ENCODE measurements at places on chromosomes 3 and 15. TPM values are rescaled to one million over a fixed set of nuclear protein-coding genes. Genes with fewer than 3 reads are reported as not detected.

SIDT1 gene
- 44.9 TPM for total RNA-seq

FES gene
- total RNA-seq = 27.4 TPM

IL16 gene
- total RNA-seq = 206 TPM

MINAR1 gene
- 0.42 TPM for total RNA-seq

CPA3 gene
- not detected for total RNA-seq

BLOC1S6 gene
- 39.4 TPM for total RNA-seq

WDR73 gene
- total RNA-seq = 38.9 TPM

CPEB1 gene
- total RNA-seq = not detected

GRCh38 chr3:122947738-122948137 lies 79.8 kb downstream of the SEMA5B start:
- DNase-seq = no peak

DNA sequence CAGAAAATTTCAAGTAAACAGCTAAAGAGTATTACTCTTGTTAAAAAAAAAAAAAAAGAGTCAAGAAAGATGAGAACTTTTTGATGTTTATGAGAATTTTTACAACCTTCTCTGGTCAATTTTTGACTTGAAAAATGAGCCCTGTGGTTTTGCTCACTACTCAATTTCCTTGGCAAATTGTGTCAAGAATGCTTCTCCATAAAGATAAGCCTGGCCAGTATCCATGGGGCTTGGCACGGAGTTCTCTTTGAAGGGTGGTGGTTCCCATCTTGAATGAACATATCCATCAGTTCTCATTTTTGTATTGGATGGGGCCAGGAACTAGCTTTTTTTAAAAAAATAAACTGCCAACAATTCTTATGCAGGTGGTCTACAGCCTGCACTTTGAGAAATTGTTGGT lies 179.9 kb downstream of the RYR3 start:
- no peak for DNase-seq

DNA sequence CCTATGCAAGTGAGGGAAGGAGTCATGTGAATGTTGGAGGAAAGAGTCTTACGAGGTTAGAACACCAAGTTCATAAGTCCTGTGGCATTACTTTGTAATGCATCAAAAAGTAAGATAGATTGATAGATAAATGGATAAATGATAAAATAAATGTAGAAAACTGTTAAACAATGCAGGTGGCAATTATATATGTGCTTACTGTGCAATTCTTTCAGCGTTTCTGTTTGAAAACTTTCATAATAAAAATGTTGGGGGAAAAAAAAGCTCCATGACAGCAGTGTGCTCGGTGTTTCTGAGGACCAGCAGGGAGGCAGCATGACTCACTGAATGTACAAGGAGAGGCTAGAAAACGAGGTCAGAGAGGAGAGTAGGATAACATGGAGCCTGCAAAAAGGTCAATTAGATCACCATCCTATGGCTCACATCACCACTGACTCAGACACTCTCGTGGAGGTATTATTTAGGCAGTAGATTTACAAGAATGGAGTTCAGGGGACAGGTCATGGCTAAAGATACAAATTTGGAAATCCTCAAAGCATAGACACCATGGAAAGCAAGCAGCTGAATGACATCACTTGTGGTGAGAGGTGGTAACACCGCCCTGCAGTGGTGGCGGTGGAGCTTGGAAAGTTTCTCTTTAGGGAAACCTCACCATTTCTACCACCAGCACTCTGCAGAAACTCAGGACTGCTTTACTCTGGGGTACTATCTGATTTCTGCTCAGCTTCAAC lies 219.8 kb downstream of the CTNNB1 start:
- DNase-seq = no peak

DNA sequence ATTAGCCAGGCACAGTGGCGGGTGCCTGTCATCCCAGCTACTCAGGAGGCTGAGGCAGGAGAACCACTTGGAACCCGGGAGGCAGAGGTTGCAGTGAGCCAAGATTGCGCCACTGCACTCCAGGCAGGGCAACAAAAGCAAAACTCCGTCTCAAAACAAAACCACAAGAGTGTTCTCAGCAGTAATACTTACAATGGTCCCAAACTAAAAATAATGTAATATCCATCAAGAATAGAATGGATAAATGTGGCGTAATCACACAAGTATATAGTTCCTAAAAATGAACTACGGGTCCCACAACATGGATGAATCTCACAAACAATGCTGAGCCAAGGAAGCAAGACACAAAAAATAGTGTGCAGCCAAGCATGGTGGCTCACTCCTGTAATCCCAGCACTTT lies 39.2 kb downstream of the STAG1 start:
- DNase-seq = no peak

DNA sequence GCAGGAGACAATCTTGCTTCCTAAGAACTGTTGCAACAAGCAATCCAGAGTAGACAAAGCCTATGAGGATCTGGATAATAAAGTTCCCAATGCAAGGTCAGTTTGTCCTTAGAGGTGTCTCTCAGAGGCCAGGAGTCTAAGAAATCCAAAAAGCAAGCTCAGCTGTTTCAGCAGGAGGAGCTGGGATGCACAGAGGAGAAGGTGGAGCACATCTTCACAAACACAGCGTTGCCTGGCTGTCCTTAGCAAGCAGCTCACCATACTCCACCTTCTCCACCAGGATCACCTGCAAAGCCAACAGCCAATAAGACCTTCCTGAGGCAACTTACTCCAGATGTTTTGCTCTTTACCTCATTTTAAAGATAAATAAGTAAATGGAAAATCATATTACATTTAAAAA lies 365 bp downstream of the ZBED2 start:
- no peak for DNase-seq

- DNase-seq = no peak
Measured at GRCh38 chr3:142963516-142964448, at the start of gene PAQR9. PAQR9 (minus strand) TSS chr3:142963674; CDS start chr3:142963336, 338 bp downstream.

- DNase-seq = no peak
Measured at GRCh38 chr3:181292984-181293383, 303.4 kb upstream of the DNAJC19 start.

GRCh38 chr3:160006282-160007163 lies 17.9 kb downstream of the IL12A start:
- DNase-seq = no peak

DNA sequence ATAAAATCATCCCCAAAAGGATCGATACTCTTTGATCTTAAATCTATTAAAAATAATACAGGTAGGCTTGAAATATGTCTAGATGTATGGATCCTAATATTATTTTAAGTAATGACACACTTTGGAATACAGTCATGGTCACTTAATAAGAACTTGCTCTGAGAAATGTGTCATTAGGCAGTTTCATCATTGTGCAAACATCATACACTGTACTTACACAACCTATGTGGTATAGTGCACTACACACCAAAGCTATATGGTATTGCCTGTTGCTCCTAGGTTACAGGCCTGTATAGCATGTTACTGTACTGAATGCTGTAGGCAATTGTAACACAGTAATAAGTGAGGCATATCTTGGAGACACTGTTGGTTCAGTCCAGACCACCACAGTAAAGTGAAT lies 307.1 kb downstream of the RAP2B start:
- DNase-seq = no peak

DNA sequence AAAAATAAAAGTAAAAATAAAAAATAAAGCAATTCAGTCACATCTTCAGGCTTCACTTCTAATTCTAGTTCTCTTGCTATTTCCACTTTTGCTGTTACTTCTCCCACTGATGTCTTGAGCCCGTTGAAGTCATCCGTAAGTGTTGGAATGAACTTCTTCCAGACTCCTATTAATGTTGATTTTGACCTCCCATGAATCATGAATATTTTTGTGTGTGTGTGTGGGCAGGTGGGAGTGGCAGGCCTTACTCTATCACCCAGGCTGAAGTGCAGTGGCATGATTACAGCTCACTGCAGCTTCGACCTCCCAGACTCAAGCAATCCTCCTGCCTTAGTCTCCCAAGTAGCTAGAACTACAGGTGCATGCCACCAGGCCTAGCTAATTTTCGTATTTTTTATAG lies 10.7 kb downstream of the USP4 start:
- DNase-seq = no peak

GRCh38 chr3:5188419-5189221 lies 1.1 kb downstream of the EDEM1 start:
- no peak for DNase-seq

- DNase-seq = no peak
Measured at GRCh38 chr3:30299674-30300385, 306.6 kb upstream of the TGFBR2 start.

- DNase-seq = no peak
Measured at GRCh38 chr3:31275583-31275982, 257.1 kb upstream of the STT3B start.

GRCh38 chr3:120678984-120679383 lies 3.1 kb downstream of the HGD start:
- no peak for DNase-seq

DNA sequence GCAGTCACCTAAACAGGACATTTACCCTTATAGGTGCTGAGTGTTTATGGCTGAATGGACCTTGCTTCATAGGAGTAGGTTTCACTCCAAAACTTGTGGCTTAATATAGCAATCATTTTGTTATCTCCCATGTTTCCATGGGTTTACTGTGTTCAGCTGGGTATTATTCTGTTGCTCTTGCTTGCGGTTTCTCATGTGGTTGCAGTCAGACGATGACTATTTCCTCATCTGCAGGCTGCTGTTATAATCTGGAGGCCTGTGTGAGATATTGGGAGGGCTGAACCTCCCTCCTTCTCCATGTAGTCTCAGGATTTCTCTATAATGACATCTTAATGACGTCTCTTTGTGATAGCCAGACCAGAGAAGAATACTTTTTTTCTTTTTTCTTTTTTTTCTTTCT lies 98.1 kb downstream of the ZPLD1 start:
- no peak for DNase-seq

DNA sequence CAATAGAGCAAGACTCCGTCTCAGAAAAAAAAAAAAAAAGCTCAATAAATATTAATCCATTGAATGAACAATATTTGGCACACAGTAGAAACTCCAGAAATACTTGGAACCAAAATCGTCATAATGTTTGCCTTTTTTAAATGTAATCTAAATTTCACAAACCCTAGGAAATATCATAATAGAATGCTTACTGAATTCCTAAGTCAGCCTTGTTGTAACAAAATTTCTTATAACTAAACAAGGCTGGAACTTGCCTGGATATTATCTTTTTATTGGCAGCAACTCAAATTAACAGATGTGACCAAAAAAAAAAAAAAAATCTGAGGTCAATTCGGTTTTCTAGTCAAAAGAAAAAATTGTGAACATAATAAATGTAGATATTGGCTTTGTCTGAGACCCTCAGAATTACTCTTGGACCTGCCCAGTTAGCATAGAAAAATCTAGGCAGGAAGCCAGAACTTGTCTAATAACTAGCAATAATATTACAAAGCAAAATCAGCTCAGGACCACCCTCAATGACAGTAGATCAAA lies 33.3 kb downstream of the GABPB1 start:
- DNase-seq = no peak

- no peak for DNase-seq
Measured at GRCh38 chr3:190533511-190534281, 19.8 kb downstream of the IL1RAP start.

DNA sequence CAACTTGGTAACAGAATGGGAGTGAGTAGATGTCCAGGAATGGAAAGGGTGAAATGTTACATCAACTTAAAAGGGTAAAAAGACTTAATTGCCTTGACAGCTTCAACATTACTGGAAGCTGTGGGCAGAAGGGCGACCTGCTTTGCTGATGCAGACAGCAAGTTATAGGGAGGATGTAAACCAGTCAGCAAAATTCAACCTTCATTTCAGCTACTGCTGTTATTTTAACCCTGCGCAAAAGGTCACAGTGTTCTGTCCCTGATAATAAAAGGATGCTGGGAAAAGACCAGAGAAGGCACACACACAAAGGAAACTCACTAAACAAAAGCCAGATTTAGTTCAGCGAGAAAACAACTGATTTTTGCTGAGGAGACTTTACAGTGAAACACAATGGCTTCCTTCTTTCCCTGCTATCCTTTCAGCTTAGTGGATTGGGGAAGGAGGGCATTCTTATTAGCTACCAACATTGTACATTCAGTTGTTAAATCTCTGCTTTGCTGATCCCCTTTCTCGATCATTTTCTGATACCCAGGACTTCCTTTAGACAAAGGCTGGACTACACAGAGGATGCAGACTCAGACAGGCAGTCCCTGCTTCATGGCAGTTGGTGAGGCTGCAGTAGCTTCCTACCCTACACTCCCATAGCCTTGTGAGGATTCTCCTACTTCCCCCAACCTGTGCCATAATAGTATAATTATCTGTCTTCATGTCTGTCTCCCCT lies 62.0 kb downstream of the P3H2 start:
- DNase-seq = no peak

GRCh38 chr15:81899024-81899423 lies 146.8 kb downstream of the MEX3B start:
- no peak for DNase-seq

DNA sequence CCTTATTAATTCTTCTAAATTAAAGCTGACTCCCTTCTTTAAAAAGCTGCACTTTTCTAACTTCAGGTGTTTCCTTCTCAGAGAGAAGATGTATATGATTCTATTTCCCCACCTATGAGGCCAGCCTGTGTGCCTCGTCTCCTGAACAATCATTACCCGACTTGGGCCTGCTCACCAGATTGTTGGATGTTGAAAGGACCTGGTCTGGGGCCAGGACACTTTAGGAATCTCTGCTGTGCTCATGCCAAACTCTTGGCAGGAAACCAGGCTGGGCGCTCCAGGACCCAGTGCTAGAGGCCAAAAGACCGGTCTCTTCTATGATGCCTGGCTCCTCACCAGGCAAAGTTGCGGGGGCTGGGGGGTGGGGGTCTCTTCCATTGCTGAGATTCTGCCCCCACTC lies 16.9 kb upstream of the LRRC31 start:
- no peak for DNase-seq

DNA sequence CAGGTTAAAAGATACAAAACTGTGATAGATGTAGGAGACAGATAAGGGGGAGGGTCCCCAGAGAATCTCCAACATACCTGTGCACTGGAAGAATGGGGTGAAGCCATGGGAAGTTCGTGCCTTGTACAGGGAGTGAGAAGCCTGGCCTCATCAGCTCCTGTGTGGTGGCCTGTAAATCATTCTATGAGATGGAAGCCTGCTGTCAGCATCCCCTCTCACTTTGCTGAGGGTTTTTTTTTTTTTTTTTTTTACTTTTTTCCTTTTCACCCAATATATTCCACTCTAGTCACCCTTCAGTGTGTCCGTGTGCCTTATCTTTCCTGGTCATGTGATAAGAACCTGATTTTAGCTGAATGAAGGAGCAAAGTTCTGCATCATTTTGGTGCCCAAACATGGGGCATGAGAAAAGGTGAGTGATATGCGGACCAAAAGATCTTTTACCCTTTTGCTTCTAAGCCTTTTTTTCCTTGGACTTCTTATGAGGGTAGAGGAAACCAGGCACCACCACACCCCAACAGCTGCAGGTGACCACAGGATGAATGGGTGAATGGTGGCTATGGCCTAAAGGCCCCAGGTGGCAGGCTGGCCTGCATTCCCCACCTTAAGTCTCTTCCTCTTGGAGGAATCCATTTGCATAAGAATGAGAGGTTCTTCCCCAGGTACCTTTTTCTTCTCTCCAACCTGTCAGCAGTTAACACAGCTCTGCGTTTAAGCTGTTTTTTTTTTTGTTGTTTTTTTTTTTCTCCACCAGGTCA lies 1345.0 kb downstream of the NSUN3 start:
- no peak for DNase-seq

GRCh38 chr3:34852844-34853439 lies 786.4 kb upstream of the ARPP21 start:
- no peak for DNase-seq

- no peak for DNase-seq
Measured at GRCh38 chr3:64674591-64675076, 13.2 kb downstream of the ADAMTS9 start.

Data from activated B cell treated with CpG ODN at 0.5 μM for 24 hours (primary cell).